ENCODE measurements at places on chromosomes 1 and 21.

DNA sequence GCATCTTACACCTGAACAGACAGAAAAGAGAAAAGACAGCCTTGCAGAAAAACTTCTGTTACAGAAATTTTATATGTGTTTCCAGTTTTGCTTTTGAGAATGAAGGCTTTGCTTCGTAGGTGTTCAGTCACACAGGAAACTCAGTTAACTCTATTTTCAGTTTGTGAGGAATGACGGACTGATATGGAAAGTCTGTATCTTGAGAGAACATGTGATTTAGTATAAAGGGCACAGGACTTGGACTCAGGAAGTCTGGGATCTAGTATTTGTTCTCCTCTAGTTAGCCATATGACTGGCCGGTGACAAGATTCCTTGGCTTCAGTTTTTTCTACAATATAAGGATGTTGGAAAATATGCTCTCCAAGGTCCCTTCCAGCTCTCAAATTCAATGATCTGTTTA lies 149.1 kb downstream of the OLFM3 start:
- no peak for DNase-seq

- no peak for DNase-seq
Observed at GRCh38 chr1:78080767-78081166, 35.0 kb downstream of the GIPC2 start.

- no peak for DNase-seq
Observed at GRCh38 chr1:212247179-212247721, 38.0 kb upstream of the PPP2R5A start.

- no peak for DNase-seq
Observed at GRCh38 chr1:77513839-77514763, 168.4 kb downstream of the ZZZ3 start.

DNA sequence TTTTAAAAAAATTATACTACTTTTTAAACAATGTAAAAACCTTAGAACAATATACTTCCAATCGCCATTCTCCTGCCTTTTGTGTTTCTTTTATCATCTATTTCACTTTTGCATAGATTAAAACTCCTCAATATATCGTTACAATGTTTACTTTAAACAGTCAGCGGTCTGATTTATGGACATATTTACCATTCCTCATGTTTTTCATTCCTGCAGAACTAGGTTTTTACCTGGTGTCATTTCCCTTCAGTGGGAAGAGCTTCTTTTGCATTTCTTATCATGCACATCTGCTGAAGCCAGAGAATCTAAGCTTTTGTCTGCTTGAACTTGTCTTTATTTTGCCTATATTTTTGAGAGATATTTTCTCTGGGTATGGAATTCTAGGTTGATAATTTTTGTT lies 277.4 kb upstream of the PLXNA2 start:
- DNase-seq = no peak

DNA sequence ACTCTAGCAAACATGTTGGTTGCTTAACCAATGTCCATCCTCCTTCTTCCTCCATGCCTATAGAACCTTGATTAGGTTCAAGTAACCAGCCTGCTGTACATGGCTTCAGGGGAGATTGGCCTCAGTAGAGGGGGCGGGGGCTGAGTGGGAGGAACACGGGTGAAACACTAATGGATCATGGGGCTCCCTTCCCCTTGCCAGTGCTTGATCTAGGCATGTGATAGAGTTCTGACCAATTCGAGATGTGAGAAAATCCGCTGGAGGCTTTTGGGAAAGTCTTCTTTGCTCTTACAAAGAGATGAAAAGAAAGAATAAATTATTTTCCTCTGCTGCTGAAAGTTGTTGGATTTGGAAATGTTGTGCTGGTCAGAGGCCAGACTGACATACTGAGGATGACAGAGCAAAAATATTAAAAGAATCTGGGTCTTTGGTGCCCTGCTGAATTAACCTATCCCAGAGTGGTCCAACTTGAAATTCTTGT lies 5.2 kb upstream of the OTUD7B start:
- no peak for DNase-seq

GRCh38 chr1:189609167-189609566 lies 868.5 kb downstream of the BRINP3 start:
- no peak for DNase-seq

DNA sequence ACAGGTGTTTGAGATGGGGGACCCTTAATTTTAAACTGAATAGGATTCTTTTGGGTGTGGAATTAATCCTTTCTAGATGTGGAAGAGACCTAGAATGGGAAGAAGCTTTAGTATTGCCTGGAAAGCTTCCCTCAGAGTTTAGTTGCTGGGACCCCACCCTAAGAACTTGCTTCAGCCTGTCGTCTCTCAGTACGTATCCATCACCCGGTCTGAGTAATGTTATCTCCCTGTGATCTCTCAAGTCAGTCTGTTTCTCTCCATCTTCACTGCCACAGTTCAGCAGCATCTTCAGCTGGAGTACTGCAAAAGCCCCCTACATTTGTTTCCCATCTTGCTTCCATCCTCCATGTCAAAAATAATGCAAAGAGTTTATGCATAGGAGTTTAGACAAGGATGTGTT lies 28.9 kb downstream of the CNST start:
- no peak for DNase-seq

DNA sequence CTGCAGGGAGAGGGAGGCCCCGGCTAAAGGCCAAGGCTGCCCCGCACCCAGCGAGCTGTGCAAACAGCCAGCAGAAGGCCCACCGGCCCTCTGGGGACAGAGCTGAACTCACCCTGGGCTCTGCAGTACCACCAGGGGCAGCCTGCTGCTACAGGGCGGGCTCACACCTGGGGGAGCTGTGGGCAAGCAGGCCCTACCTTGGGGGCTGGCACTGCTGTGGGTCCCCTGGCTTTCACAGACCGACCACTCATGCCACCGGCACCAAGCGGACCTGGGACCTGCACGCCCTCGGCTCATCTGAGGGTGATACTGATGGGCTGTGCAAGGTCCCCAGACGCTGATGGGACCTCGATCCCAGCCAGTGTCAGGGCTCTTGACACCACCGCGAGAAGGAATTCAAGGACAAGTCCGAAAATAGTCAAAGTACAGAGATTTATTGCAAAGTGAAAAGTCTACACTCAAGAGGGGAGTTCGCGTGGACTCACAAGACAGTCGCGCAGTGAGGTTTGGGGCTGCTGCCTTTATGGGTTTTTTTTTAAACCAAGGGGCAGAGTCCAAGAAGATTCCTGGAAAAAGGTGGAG lies 61.0 kb upstream of the ADARB1 start:
- no peak for DNase-seq

GRCh38 chr1:66575739-66576138 lies 41.8 kb downstream of the SGIP1 start:
- no peak for DNase-seq

DNA sequence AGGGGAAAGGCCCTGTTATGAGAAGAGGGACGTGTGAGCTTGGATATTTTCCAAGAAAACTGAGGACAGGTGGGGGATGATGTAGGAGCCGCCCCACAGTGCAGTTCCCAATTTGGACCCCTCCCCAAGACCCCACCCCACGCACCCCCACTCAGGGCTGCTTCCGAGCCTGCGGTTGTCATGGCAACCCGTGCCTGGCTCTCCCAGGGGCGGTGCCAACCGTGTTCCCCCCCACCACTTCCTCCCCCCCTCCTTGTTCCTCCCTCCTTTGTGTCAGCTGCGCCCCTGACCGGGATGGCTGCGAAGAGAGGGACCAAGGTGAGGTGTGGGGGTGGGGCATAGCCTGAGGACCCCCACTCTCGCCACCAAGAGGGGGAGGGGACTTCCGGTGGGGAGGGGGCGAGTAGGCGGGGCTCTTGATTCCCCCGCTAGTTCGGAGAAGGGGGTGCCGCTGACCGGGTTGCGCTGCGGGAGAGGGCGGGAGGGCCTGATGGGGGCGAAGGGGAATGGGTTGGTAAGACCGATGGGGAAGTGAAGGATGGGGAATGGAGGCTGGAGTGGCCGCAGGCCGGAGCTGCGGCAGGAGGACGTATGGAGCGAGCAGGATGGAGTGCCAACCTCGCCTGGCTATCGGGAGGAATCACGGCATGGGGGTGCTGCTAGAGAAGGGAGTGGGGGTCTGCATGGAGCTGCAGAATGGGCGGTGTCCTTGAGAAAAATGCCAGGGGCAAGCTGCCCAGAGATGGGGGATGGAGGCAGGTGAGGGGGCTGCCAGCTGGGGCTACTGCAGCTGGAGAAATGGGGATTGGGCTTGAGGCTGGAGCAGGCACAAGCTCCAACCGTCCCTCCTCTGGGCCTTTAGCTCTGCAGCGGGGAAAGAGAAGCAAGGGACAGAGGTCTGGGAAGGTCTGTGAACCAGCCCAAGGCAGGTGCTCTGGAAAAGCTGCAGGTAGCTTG lies 953 bp downstream of the TRIM46 start:
- peak; percentile 76 for DNase-seq

GRCh38 chr1:26321315-26322041 lies 3.7 kb downstream of the CD52 start:
- peak; percentile 72 for DNase-seq

DNA sequence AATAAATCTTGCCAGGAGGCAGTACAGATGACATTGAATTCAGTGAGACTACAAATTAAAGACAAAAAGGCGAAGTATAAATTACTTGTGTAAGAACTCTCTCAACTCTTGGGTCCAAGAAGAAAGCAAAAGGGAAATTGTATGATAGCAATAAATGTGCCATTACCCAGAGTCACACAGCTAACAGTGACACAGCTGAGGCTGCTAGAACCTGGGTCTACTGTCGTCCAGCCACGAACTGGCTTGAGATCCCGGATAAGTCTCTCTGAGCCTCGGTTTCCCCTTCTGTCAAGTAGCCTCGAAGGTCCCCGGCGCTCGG lies 362 bp upstream of the ROR1 start:
- no peak for DNase-seq

DNA sequence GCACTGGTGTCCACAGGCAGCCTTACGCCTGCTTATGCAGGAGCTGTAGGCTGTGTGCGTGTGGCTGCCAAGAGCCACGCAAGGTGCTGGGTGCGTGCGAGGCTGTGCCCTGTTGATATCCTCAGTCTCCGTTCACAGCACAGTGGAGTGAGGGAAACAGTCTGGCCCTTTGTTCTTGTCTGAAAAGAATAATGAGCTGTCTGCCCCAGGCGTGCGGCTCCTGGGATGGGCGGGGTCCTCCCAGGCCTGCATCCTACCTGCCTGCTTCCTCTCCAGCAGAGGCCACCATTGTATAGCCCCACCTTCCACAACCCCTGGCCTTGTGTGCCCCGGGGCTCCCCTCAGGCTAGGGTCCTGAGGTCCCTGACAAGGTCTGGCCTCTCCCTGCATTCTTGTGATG lies 47.0 kb upstream of the KDM4A start:
- no peak for DNase-seq

DNA sequence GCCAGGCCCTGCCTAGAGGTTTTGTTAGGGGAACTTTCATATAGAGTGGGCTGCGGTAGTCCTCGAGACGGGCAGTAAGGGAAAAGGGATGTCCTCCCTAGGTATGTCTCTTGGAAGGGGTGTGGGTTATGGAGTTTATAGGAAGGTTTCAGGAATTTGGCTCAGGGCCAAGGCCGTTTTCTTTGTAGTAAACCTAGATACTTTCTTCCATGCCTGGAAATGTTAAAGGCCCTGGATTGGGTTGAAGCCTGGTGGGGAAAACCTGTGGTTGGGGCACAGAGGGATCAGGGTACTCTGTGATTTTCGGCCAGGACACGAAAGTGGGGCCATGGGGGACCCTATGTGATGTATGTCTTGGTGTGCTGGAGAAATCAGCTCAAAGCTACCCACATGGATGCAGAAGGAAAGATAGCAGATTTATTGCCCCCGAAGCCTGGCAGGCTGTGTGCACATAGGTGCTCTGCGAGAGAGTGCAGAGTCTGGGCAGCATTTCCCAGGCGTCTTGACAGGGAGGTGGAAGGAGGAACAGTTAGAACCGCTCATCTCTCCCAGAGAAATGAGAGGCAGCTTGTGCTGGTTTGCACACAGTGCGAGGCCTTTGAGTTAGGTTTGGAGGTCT lies 1.7 kb downstream of the SNAP47 start:
- DNase-seq = no peak

- DNase-seq = no peak
Observed at GRCh38 chr1:18091660-18092446, 15.7 kb upstream of the IGSF21 start.

- peak; percentile 92 for DNase-seq
Observed at GRCh38 chr1:23559136-23559984, at the start of gene ID3. Gene ID3, minus strand, starts transcription at chr1:23559501. Its CDS starts 75 bp downstream, at chr1:23559426.

- DNase-seq = no peak
Observed at GRCh38 chr1:111903871-111904449, 85.5 kb downstream of the KCND3 start.

- no peak for DNase-seq
Observed at GRCh38 chr1:196324345-196324744, 283.9 kb downstream of the KCNT2 start.

GRCh38 chr1:19153169-19153568 lies 56.9 kb downstream of the UBR4 start:
- DNase-seq = no peak

DNA sequence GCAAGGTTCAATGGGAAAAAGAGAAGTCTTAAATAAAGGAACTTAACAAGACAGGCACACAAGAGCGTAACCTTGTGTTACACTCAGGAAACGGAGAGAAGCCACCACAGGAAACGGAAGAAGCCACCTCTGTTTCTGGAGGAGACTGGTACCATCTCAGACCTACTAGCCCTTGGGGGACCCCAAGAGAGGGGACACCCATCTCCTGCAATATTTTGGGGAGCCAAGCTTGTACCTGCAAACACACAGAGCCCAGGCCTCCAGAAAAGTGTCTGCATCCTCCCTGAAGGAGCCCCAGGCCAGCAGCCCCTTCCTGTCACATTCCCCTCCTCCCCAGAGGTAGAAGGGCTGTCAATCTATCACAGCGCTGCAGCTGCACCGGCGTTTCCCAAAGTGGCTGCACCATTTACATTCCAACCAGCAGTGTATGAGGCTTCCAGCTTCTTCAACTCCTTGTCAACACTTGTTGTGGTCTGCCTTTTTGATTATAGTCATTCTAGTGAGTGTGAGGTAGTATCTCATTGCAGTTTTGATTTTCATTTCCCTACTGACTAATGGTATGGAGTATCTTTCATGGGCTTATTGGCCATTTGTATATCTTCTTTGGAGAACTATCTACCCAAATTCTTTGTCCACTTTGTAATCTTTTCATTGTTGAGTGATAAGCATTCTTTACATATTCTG lies 23.0 kb upstream of the PADI1 start:
- DNase-seq = no peak

GRCh38 chr1:193569983-193570269 lies 383.5 kb upstream of the B3GALT2 start:
- DNase-seq = no peak

DNA sequence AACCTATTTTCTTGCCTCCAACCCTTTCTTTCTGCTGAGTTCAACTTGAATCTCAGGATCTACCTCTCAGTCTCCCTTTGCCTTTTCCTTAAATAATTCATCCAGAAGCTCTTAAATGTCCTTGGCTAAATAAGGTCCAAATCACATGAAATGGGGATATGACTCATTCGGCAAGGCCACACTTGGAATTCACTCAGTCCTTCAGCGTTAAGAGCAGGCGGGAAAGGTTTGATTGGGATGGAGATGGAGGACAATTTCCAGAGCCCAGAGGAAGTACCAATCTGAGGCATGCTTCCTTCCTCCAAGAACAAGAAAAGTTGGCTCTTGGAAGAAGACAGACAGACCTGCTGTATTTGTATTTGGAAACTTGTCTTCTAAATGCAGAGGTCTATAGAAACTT lies 128.5 kb downstream of the PROX1 start:
- no peak for DNase-seq

- no peak for DNase-seq
Observed at GRCh38 chr1:225735252-225736149, 42.1 kb upstream of the SRP9 start.

- DNase-seq = peak; percentile 66
Observed at GRCh38 chr1:209844695-209845407, 17.1 kb downstream of the UTP25 start.
